ENCODE measurements at places on chromosomes 2 and 18. TPM values are rescaled to one million over a fixed set of nuclear protein-coding genes. Genes with fewer than 3 reads are reported as not detected.

GRCh38 chr2:226307487-226308322, 491.9 kb downstream of the IRS1 start:
- DNase-seq = no peak

GRCh38 chr2:16613539-16614011, 52.1 kb downstream of the CYRIA start:
- DNase-seq = no peak

SEMA4C gene
- 16.6 TPM for total RNA-seq

CRYGD gene
- total RNA-seq = not detected

- DNase-seq = no peak
These were observed 81.2 kb downstream of the ADD2 start for GRCh38 chr2:70686577-70687460.

DNA sequence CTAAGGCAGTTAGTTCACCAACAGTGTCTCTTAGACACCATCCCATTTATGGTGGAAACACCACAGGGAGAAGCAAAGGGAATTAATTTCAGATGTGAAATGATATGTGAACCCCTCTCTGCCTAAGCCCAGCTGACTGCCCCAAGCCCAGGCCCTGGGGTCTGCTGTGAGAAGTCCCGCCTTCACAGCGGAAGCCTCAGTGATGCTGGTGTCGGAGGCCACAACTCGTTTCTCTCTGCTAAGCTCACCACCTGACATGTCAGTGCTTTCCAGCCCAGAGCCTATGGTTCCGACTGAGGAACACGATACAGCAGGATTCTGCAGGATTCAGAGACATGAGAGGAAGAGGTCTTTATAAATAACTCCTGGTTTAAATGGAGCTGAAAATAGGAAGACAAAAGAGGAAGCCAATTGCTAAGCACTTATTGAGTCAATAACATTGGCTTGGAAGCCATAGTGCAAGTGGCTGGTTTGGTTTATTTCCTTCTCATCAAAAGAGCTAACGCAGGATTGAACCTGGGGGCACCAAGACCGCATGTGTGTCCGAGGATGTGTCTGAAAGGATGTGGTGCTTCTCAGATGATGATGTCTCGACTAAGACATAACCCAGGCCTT, 21.9 kb upstream of the LOXHD1 start:
- DNase-seq = no peak

DNA sequence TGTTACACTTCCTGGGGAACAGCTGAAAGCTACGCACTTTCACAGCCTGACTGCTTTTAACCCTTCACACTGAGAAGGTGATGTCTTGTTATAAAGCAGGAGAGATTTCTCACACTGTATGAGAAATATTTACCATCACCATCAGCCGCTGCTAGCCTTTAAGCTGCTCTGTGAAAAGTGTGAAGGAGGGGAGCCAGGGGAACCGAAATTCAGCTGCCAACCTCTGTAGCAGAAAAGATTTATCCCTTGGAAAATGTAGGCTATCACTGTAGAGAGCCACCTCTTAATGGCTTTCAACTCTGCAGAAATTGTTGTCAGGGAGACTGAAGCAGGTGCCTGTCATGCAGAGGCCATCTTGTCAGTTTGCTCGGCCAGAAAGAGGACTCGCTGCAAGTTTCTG, 145.3 kb downstream of the SP3 start:
- no peak for DNase-seq

MC5R gene
- 0.57 TPM for total RNA-seq

DNA sequence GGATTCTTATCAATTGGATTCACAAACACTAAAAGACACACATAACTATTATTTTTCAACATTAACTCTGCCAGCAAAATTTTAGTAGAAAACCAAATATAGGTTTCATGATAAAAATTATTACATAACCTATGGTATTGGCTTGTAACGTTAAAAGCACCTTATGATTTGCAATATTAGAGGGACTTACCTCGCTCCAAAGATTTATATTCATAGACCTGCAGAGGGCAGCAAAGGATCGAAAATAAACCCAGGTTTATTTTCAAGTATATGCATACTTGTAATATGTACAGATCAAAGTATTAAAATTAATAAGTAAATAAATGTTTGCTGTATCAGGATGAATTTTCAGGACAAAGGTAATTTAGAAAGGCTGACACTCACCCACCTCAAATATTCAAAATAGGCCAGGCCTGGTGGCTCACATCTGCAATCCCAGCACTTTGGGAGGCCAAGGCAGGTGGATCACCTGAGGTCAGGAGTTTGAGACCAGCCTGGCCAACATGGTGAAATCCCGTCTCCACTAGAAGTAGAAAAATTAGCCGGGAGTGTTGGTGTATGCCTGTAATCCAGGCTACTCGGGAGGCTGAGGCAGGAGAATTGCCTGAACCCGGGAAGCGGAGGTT, 45.3 kb downstream of the LRPPRC start:
- no peak for DNase-seq

PTCD3 gene
- total RNA-seq = 58.8 TPM

GRCh38 chr2:121505005-121505404, 25.7 kb upstream of the RNU4ATAC start:
- no peak for DNase-seq

GTF2A1L gene
- not detected for total RNA-seq

GRCh38 chr2:225282858-225283710, 116.4 kb upstream of the NYAP2 start:
- DNase-seq = no peak

MYO5B gene
- total RNA-seq = 32.0 TPM

GRCh38 chr2:85892216-85892944, 3.6 kb upstream of the ST3GAL5 start:
- no peak for DNase-seq

- no peak for DNase-seq
These were observed 138.7 kb upstream of the AQP4 start for GRCh38 chr18:27004056-27004829.

GRCh38 chr2:30147196-30147714, 448 bp downstream of the YPEL5 start:
- DNase-seq = no peak

GRCh38 chr2:18178736-18179349, 300.4 kb downstream of the KCNS3 start:
- no peak for DNase-seq

MC2R gene
- total RNA-seq = not detected

SCYGR1 gene
- not detected for total RNA-seq

DNA sequence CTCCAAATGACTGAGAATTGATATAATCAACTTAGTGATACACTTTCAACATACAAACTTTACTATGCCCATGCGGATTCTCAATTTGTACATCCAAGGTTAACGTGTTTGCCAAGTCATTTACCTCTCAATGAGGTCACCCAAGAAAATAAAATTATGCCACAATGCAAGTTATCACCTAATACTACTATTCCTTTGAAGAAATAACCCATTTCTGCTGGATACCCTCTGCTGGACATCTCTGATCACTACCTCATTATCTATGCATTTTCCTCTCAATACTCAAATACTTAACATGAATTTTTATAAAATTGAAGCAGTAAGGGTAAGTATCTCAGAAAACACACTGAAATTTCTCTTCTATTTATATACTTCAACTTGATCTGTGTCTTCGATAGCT, 12.7 kb downstream of the HNRNPLL start:
- no peak for DNase-seq

DNA sequence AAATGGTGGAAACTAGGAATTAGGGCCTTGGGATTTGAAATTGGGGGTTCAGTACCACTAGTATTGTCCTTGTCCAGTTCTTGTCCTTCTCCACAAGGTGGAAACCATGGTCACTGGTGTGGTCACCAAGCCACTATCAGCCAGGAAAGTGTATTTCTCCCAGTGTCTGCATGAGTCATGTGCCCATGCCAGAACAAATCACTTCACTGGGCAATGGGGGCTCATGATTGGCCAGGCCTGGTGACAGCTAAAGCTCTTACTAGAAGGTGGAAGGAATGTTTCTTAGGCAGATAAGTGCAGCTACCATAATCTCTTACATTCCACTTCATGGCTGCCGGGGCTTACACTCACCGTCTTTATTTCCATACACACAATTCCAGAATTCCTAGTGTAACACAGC, 124.8 kb upstream of the TACR1 start:
- DNase-seq = no peak
